ENCODE measurements at places on chromosomes 4 and X.

- DNase-seq, result no peak
Observed at GRCh38 chr4:134958862-134959261, 757.3 kb upstream of the PABPC4L start.

DNA sequence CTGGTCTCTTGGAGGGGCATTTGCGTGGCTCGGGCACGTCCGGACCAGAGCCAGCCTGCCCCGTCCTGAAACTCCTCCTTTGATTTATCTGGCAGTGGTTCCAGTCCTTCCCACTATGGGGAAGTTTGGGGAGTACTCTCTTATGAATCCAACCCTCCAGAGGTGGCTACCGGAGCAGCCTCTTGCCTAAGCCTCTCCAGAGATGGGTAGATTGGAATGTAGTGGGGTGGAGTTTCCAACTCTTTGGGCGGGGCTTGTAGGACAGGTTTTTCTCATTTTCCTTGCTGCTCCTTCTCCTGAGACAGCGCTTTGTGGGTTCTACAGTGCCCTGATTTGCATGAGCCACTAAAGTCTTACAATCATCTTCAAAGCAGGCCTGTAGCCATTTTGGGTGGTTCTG, 60.1 kb upstream of the XAGE1B start:
- no peak for DNase-seq

- DNase-seq, result no peak
Observed at GRCh38 chr4:1293991-1294390, 4.3 kb downstream of the MAEA start.

GRCh38 chr4:38192516-38192915, 232.3 kb downstream of the PTTG2 start:
- DNase-seq, result no peak

DNA sequence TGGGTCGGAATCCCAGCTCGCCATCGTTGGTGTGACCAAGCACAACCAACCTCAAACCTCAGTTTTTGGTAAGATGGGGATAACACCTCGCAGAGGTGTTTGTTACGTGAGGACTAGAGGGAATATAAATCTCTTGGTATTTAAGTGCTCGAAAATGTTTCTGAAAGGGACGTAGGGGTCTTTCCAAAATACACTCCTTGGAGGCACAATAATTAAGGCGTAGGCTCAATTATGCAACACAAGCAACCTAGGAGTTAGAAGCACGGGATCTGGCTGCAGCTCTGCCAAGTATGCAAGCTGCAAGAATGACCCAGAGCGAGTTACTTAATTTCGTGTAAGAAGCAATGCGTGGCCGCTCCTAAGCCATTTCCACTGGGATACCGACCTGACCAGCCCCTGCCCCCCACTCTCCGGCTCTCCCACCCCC, 552 bp downstream of the ADH5 start:
- peak; percentile 57 for DNase-seq

GRCh38 chrX:56764975-56765791, 36.1 kb downstream of the NBDY start:
- DNase-seq, result no peak

- DNase-seq, result no peak
Observed at GRCh38 chrX:6223516-6223915, 5.2 kb downstream of the NLGN4X start.

DNA sequence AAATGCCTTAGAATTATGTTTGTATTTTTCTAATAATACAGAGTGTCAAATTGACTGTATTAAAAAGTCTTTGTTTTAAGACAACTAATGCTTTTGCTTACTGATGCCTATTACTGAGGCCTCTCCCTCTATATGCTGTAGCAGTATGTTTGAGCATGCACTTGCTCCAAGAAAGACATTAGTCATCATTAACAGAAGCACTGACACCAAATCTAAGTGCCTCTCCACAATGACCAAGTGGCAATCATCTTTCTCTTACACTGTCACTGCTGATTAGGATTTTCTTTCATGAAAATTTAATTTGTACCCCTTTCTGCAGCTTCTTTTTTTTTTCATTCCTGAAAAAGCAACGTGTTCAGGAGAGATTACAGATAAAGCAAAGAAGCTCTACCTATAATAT, 11.1 kb upstream of the MAB21L2 start:
- no peak for DNase-seq

GRCh38 chr4:169222761-169223160, 48.0 kb downstream of the SH3RF1 start:
- no peak for DNase-seq
